Mammary microvascular endothelial cell (primary cell): ENCODE measurements at places on chromosomes 12 and 14. TPM values are rescaled to one million over a fixed set of nuclear protein-coding genes. Genes with fewer than 3 reads are reported as not detected.

The ANKS1B gene
- 0.13 TPM in 1 of 2 replicates, not detected in the other for total RNA-seq

The ERP29 gene
- total RNA-seq, result 60.5 and 69.8 TPM in 2 replicates

The SERPINA10 gene
- not detected in 2 replicates for total RNA-seq

The STON2 gene
- 1.9 and 2.2 TPM in 2 replicates for total RNA-seq

The TSPAN19 gene
- not detected in 2 replicates for total RNA-seq
